ENCODE measurements at places on chromosomes 16 and 17.

DNA sequence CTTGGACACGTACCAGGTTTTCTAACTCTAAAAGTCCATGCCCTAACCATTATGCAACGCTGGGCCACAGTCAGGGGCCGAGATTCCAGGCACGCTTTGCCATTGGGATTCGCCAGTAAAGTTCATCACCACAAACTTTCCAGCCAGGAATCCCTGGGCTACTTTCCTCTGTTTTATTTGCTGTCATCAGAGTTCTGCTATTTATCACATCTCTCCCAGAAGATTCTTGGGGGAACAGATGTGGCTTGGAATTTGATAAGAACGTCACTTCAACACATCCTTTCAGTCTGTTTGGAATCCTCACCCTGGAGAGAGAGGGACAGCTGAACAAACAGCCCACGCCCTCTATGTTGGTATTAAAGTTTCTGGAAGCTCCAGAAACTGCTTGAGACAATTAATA lies 109.6 kb upstream of the CACNG3 start:
- DNase-seq, result no peak

DNA sequence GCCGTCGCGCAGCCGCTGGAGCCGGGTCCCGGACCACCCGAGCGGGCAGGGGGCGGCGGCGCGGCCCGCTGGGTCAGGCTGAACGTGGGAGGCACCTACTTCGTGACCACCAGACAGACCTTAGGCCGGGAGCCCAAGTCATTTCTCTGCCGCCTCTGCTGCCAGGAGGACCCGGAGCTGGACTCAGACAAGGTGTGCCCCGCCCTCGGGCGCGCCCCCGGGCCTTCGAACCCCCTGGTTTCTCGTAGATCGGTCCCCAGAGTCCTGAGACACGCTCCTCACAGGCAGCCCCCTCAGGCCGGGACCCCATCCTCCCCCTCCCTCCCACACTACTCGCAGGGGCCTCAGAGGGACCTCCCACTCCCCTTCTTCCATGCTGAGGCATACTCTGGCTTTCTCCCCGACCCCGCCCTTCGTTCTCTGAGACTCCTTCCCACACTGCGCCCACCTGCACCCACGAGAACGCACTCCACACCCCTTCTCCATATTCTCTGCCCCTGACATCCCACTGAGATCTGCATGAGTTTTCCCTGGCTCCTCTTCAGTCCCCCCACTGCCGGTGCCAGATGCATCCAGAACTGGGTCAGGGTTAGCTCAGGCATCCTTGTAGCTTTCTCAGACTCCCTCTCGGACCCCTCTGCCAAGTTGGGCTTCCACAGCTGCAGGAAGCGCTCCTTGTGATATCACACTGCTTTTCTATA lies 523 bp downstream of the KCTD2 start:
- peak; percentile 71 for DNase-seq

DNA sequence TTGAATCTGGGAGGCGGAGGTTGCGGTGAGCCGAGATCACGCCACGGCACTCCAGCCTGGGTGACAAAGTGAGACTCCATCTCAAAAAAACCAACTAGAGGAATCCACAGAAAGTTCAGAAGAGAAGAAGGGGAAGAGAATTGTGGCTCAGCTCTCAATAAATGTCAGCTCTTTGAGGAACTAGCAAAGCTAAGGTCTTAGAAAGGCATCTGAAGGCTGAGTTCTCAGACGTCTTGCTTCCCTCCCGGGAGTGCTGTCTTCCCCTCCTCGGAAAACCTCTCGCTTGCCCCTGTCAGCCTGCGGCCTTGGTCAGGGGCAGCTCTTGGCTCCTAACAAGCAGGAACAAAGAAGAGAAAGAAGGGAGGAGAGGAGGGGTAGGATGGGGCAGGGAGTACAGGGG lies 5.3 kb downstream of the SHPK start:
- DNase-seq, result no peak

- peak; percentile 36 for DNase-seq
These were observed 71.6 kb upstream of the CREBBP start for GRCh38 chr16:3951861-3952736.

GRCh38 chr17:4249452-4250029 lies 14.2 kb downstream of the ANKFY1 start:
- DNase-seq, result no peak

- DNase-seq, result no peak
These were observed 22.7 kb downstream of the UNC13D start for GRCh38 chr17:75821552-75821951.

DNA sequence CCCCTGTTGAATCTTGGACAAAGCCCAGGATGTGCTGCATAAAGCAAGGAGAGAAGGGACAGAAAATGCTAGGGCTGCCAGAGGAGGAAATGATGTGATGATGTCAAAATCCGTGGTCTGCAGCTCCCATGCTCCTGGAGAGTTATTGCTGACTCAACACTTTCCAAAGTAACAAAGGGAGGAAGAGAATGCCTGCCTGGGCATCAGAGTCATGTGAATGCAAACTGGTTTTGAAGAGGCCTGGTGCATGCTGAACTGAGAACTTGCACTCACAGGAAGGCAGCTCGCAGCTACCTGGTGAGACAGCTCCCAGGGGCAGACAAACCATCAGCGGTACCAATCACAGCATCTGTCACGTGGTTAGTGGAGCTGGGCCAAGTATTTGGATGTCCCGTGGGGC lies 2.8 kb downstream of the MARVELD3 start:
- no peak for DNase-seq

GRCh38 chr17:66177048-66177447 lies 14.9 kb downstream of the CEP112 start:
- no peak for DNase-seq

DNA sequence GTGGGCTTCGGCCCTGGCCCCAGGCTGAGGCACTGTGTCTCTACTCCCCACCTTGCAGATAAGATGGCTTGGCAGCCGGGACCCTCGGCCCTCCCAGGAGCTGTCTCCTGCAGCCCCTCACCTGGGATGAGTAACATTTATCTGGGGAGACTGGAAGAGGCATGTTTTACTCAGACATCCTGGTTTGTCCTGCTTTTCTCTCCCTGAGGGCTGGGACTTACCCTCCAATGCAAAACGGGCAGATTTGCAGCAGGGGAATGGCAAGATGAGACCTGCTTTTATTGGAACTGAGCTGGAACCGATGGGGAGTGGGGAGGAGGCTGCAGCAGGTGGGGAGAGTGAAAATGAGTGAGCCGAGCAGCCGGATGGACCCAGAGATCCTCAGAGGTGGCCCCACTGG lies 27.3 kb upstream of the UBE2G1 start:
- no peak for DNase-seq

DNA sequence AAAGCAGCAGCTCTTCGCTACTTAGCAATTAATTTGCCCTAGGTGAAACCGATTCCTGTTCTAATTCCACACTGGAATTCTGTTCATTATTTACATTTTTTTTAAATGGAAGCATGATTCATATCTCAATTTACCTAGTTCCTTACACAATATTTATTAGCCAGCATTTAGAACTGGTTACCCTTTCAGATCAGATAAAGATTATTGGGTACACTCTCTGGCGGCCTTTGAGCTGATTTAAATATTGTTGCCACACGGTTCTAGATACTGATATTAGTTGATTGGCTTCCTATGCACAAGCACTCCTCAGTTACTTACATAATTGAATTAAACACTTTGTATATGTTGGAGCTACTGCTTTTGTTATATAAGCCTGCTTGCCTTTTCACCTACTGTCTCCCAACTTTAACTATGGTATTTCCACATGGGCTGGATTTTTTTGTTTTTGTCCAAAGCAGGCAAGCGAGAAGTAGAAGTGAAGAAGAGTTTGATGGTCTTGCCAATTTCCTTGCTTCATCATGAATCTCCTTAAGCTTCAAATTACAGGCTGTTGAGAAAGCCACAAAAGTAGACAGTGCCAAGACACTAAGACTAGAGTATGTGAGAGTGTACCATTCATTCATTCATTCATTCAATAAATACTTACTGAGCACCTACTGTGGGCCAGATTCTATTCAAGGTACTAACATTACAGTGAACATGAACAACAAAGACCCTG lies 3.9 kb upstream of the ALDH3A2 start:
- no peak for DNase-seq

DNA sequence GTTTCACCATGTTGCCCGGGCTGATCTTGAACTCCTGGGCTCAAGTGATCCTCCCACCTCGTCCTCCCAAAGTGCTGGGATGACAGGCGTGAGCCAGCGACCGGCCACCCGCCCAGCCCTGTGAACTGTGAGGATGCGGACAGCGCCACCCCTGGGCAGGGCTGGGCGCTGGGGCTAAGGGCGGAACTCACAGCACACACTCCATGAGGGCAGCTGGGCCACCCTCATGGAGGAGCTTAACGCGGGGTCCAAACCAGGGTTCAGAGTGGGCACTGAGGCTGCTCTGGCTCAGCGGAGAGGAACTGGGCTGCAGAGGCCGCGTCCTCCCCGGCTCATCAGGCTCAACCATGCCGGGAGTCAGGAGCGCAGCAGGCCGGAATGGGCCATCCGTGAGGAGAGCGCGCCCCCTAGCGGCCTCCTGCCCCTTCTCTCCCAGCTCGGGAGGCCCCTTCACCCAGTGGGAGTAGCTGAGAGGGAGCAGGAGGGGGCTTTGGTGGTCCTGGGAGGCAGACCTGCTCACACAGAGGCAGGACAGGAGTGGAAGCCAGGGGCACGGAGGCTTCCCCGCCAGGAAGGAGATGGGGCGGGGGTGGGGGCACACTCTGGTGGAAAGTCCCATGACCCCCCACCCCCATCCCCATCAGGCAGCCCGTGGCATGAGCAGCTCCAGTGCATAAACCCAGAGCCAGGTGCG lies 13.8 kb downstream of the CORO7 start:
- DNase-seq, result peak; percentile 93

DNA sequence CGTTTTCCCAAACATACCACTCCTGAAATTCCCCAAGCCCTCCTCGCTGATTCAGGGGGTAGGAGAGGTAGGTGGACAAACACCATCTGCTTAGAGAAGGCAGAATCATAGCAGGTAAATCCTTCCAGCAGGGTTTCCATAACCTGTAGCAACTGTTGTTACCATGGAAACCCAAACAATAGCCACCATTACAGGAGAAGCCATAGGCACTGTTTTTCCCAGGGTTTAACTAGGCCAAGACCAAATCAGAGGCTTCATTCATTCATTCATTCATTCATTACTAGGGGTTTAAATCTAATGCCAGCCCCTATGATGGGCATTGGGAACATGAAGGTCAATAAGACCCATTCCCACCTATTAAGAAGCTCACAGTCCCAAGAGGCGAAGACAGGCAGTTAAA lies 25.5 kb upstream of the CIITA start:
- no peak for DNase-seq

DNA sequence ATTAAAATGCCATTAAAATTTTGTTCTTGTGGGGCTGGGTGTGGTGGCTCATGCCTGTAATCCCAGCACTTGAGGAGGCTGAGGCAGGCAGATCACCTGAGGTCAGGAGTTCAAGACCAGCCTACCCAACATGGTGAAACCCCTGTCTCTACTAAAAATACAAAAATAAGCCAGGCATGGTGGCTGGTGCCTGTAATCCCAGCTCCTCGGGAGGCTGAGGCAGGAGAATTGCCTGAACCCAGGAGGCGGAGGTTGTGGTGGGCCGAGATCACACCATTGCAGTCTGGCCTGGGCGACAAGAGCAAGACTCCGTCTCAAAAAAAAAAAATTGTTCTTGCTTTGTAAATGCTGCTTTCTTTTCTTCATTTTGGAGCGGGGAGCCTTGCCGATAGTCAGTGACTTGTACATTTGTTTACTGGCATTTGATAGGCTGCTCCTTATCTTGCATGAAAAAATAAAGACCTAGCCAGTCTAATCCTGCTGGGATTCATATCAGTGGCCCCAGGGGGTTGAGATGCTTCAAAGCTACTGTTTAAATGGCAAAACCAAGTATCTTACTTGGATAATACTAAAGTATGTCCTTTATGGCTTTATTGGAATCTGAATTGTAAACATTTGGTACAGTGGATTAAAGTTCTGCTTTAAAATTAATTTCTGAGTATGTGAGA lies 3.3 kb upstream of the CLTC start:
- DNase-seq, result no peak

DNA sequence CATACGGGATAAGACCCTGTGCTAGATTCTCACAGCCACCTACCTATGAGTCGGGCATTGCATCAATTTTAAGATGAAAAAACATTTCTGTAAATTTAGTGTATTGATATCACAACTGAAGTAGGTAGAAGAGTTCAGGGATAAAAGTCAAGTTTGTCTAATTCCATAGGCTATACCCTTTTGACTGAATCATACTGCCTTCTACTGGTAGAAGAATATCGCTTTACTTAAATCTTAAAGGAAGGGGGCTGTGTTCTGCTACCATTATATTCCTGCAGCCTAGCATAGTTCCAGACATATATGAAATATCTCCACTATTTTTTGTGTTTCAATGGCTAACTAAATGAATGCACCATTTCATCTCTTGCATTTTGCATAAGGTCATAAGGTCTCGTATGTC lies 1128.6 kb downstream of the CDH8 start:
- DNase-seq, result no peak

- peak; percentile 50 for DNase-seq
These were observed 40.2 kb upstream of the CHMP6 start for GRCh38 chr17:80951121-80952090.

DNA sequence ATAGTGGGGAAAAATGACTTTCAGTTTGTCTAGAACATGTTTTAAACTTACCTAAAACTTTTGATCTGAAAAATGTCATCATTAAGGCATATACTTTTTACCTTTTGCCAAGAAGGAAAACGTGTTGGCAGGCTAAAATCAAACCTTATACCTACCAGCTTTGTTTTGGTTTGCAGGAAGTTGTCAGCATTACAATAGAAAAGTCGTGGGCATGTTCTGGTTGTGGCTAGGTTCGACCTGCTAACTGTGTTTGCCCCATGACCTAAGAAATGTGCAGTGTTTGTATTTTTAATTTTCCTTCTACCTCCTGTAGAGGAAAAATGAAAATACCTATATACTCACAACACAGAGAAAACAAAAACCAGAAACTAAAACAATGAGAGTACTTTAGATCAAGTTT lies 13.0 kb downstream of the SKAP1 start:
- DNase-seq, result no peak

DNA sequence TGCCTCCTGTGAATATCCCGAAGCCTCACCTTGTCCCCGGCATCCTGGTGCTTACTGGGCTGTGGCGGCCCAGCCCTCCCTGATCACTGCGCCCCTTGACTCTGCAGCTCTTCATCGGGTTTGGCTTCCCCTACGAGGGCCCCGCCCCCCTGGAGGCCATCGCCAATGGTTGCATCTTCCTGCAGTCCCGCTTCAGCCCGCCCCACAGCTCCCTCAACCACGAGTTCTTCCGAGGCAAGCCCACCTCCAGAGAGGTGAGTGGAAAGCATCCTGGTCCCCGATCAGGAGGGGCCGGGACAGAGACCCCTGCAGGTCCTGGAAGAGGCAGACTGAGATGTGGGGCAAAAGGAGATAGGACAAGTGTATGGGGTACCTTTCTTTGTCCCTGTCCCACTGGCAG lies 72.1 kb downstream of the MGAT5B start:
- DNase-seq, result no peak

DNA sequence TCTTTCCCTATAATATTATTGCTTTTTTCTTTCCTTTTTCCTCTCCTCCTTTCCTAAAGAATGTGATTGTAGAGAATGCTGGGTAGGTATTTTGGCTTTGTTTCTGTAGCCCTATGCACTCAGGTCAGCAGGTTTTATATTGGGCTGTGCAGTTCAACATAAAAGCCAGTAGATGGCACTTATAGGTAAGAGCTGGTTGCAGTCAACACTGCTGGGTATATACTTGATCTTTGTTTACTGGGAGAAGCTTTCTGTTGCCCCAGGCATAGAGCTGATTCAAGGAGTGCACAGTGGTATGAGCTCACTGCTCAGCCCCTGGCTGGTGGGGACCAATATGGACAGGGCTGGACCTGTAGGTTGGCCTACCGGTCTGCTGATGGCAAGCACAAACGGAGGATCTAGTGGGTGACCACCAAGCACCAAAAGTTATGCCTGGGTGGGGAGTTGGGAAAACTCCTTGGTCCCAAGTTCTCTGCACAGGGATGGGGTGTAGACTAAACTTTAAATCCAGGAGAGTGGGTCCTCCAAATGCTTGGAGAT lies 378.9 kb downstream of the PMP22 start:
- no peak for DNase-seq

Data from sciatic nerve (tissue), 2 donors.